Endothelial cell (in vitro differentiated cells): ENCODE measurements at places on chromosomes 6 and 20.

DNA sequence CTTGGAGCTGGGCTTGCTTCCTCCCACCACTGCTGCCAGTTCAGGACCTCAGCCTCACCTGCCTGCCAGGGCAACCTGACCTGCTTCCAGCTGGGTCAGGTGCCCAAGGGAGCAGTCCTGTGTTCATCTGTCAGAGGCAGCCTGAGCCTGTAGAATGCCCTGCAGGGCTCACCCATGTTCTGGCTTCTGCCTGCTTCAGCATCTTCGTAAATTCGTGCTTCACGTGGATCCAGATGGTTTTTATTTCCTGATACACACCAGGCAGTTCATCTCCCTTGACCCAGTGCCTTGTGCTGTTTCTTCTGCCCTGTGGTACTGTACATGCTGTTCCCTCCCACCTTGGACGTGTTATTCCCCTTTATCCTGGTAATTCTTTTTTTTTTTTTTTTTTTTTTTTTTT, 50.2 kb downstream of the ARID1B start:
- no peak for DNase-seq

- no peak for DNase-seq
Measured at GRCh38 chr6:55969526-55969925, 94.1 kb upstream of the BMP5 start.

DNA sequence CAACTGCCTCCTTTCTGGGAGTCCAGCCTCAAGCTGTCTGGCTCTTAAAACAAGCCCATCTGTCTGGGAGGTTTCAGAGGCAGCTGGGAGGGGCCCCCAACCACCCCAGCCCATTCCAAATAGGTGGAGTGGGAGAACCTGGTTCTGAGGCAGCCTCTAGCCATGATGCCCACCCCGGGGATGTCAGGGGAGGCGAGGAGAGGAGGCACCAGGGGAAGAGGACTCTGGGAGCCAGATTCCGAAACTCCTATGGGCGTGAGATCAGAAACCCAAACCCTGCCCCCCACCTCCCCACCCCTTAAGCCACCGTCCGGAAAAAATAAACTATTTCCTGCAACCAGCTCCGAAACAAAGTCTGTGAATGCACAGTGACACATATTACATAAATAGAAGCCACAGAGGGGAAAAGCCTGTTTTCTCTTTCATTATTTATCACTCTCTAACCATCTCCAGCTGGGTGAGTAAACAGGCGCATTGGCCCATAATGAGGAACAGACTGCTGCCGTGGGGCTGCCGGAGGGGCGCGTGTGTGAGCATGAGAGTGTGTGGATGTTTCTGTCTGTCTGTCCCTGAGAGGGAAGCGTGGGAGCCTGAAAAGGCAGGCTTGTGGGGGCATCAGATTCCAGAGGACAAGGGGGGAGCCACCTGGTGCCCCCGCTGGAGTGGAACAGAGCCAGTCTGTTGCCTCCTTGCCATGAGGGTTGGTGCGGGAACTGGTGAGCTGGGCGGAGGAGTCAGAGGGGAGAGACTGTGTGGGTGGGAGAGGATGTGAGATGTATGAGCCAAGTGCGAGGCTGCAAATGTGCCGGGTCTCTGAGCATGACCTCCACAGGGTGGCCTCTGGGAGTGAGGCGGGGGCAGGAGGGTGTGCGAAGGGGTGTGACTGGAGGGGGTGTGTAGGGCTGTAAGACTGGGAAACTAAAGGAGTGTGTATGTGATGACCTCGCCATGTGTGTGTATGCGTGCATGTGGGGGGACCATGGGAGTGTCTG, 14.3 kb upstream of the FOXP4 start:
- DNase-seq: no peak

DNA sequence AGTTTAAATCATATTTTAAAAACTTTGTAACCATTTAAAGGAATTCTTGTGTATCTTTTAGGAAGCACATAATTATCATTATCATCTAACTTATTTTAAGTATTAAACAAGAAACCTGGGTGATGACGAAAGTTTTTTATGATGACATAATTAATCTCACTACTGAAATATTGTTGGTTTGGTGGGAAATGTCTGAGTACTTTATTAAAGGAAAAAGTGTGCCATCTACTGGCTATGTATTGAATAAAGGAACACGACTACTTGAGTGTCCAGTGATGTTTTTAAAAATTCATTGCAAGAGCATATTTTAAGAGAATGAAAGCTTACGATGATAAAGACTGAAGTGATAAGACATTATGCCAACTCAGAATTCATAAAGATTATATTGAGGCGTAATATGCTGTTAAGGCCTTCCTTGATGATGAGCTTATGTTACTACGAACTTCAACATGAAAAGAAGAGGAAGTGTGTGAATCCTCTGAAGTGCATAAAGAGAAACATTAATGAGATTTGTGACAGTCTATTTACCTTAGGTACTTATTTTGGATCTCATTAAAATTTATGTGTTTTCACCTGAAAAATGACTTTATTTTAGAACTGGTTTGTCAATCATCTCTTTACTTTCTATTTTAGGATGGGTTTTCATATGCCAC, 12.0 kb upstream of the TRMT11 start:
- DNase-seq: no peak

- no peak for DNase-seq
Measured at GRCh38 chr6:22421198-22421597, 124.4 kb upstream of the PRL start.
